Stimulated activated CD8-positive, alpha-beta memory T cell treated with anti-CD3 and anti-CD28 coated beads, Interleukin-4, amount 100 ng/mL, for 1 hour (primary cell): ENCODE measurements at places on chromosomes 5 and 9.

DNA sequence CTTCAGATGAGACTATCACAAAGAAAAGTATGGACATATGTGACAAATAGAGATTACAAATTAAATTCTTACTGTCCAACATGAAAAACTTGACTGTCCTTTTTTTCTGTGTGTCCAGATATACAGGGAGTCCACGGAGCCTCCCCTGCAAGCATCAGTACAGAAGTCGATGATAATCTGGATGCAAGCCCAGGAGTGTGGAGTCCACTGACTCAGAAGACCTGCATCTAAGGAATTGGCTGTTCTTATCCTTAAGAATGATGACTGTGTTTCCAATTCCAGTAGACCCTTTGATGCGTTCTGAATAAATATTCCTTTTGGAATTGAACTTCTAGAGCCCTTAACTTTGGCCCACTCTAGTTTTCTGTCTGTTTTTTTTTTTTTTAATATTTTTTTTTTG, 56.7 kb upstream of the TAF11L2 start:
- no peak for DNase-seq

DNA sequence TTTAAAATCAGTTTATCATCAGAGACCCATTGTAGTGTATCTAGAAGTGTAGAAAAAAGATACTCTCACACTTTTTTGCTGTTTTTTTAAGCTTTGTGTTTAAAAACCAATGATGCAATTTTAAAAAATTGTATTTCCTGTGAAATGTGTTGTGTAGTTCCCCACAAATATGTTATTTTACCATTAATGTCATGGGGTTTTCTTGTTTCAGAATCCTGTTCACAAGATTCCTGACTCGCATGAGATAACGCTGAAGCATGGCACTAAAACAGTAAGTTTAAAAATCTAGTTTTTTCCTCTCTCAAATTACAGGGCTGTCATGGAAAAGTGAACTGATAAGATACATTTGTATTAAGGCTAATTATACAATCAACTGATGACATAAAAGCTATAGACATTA, 58.6 kb downstream of the WDR70 start:
- no peak for DNase-seq

GRCh38 chr9:98134702-98135557, 15.9 kb upstream of the TRIM14 start:
- DNase-seq, result no peak

- DNase-seq, result no peak
Observed at GRCh38 chr9:79312686-79313421, 258.9 kb upstream of the TLE4 start.

GRCh38 chr9:90546200-90546599, 96.4 kb downstream of the DIRAS2 start:
- DNase-seq, result no peak

DNA sequence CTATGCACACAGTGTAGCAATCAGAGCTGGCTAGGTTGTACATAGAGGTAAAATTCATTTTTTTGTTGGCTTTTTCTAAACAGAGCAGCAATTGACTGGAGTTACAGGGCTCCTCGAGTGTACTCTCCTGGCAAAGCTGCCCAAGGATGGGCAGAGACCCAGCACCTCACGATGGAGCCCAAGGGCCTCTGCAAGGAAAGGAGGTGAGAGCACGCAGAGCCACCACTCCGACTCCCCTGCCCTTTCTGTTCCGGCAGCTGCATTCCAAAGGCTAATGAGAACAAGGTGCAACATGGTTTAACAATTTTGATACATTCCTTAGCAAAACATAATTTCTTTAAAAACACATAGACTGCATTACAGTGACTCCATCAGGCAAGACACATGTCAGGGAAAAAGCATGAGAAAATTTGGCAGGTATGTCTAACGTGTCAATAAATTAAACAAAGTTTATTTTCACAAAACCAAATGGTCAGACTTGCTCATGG, 47.5 kb downstream of the SAXO1 start:
- no peak for DNase-seq
